ENCODE measurements at places on chromosomes 6 and 20.

GRCh38 chr6:71406865-71407860 lies 118.6 kb downstream of the OGFRL1 start:
- no peak for DNase-seq

- DNase-seq, result no peak
Measured at GRCh38 chr6:107539849-107540464, 50.0 kb downstream of the SOBP start.

DNA sequence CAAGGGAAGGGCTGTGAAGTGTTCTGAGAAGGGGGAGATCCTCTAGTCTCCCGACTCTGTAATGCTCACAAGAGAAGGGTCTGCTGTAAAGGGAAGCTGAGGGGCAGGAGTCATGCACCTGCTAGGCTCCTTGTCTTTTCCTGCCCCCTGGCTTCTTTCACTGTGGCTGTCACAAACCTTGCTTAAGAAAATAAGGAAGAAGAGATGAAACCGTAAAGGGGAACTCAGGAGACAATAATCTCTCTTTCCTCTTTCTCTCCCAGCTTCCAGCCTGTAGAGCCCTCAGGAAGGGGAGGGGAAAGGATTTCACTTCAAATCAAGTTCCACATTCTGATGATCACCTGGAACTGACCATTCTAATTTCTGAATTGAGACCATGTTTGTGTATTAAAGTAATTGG lies 26.3 kb downstream of the SLC13A3 start:
- DNase-seq, result no peak

DNA sequence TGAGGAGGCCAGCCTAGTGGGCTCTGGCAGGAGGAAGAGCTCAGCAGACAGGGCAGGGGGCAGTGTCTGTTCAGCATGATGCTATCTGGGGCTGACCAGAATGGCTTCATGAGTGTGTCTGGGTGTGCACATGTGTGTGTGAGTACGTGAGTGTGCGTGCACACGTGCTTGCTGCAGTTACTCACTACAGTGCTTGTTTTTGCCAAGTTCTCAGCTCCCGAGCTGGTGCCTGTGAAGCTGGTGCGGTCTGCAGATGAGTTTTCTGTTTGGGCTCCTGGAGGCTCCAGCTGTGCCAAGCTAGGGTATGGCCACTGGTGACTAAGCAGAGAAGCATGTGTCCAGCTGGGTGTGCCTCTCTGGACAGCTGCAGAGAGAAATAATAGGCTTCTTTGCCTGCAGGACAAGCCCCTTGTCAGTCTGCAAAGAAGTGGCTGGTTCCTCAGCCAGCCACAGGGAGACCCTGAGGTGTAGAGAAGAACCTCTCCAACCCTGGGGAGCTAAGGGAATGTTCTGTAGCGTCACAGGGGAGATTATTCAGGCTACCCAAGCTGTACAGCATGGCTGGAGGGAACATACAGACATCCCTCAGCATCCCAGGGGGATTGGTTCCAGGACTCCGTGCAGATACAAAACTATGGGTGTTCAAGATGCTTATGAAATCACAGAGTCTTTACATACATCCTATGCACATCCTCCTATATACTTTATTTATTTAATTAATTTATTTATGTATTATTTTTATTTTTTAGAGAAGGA lies 40.2 kb upstream of the FAM50B start:
- no peak for DNase-seq

DNA sequence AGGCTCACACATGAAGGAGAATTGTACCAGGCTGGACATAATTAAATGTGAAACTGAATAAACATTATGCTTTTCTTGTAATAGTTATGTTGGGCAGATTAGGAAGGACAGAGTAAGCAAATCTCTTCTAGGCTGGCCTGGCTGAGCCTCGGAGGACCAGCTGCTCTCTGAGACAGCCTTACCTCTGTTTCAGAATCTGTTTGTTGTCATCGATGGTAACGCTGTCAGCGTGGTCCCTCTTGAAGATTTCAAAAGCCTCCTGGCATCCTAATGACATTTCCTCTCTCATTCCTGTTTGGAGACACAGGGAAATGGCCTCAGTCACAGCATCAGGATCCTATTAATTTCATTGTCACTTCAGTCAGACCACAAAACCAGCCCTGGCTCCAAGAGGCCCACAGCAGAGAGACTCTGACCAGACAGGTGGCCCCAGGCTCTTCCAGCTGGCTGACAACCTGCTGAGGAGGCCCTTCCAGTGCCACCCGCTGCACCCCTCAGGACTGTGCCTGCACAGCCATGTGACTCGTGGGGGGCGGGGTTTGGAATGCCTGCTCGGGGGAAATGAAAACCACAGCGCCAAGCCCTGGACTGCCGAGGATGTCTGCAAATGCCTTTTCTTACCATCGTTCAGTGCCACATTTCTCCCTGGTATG lies 108.5 kb upstream of the KCNK16 start:
- DNase-seq, result no peak

- no peak for DNase-seq
Measured at GRCh38 chr6:169577236-169577635, 124.6 kb downstream of the WDR27 start.

DNA sequence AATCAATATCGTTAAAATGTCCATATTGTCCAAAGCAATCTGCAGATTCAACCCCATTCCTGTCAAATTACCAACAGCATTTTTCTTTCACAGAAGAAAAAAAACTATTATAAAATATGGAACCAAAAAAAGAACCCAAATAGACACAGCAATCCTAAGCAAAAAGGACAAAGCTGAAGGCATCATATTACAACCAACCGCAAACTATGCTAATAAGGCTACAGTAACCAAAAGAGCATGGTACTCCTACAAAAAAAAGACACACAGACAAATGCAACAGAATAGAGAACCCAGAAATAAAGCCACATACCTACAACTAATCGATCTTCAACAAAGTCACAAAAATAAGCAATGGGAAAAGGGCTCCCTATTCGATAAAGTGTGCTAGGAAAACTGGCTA lies 49.2 kb downstream of the RNGTT start:
- no peak for DNase-seq

All from CD4-positive, alpha-beta T cell treated with Interleukin-10 for 1 hour (primary cell).